ENCODE measurements at places on chromosomes 6 and 20. TPM values are rescaled to one million over a fixed set of nuclear protein-coding genes. Genes with fewer than 3 reads are reported as not detected.

ZNF831 gene
- total RNA-seq = 8.6 TPM

HLA-E gene
- 536 TPM for total RNA-seq

C20orf202 gene
- total RNA-seq = not detected

KCNQ2 gene
- not detected for total RNA-seq

DNA sequence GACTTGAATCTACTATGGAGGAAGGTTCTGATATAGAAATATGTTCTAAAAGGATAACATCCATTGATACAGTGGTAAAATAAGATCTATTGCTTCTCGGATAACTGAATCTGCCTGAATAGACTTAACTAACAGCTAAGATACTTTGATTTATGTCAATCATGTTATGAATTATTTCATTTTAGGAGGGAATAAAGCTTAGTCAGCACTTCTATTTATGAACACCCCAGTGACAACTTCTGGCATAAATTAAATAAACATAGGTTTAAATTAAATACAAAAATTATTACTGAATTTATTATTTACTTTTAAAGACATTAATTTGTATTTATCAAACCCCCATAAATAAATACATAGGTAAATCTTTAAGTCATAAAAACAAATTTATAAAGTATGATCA lies 69.3 kb downstream of the IMPG1 start:
- no peaks in the 10 kb centered on the region for H3K36me3 ChIP-seq
- no peak overlapping the region for H3K4me3 ChIP-seq
- H3K27ac ChIP-seq = no peak overlapping the region
- DNase-seq = no peak
- no peaks in the 10 kb centered on the region for H3K4me1 ChIP-seq

GRCh38 chr20:64099880-64100565 lies 7.3 kb downstream of the NPBWR2 start:
- H3K36me3 ChIP-seq = no peaks in the 10 kb centered on the region
- H3K27me3 ChIP-seq = peaks cover 21% of the 10 kb centered on the region
- H3K4me3 ChIP-seq = no peak overlapping the region
- no peak for DNase-seq

- no peak overlapping the region for H3K4me3 ChIP-seq
- peaks cover 6% of the 10 kb centered on the region for H3K4me1 ChIP-seq
- H3K27ac ChIP-seq = no peak overlapping the region
- no peaks in the 10 kb centered on the region for H3K36me3 ChIP-seq
- H3K27me3 ChIP-seq = no peaks in the 10 kb centered on the region
Observed at GRCh38 chr6:119052987-119053386, 25.5 kb downstream of the FAM184A start.

PPP1R16B gene
- total RNA-seq = 63.4 TPM

DNA sequence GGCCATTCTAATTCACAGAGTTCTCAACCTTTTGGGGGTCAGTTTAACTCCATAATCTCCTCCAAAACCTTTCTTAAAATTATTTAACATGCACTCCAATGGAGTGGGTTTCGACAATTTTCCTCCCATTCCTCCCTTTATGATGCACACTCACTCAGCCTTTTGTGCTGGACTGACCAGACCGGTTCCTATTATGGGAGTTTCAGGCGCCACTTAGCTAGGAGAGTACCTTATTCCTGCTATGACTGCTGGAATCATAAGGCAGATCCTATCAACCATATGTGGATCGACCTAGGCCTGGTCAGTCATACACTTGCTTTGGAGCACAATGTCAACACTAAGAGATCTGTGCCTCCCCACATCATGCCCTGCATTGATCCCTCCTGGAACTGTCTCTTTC lies 63.9 kb upstream of the MOCS1 start:
- DNase-seq = no peak
- H3K27me3 ChIP-seq = no peaks in the 10 kb centered on the region
- H3K36me3 ChIP-seq = no peaks in the 10 kb centered on the region
- H3K27ac ChIP-seq = no peak overlapping the region

GRCh38 chr20:25220810-25221591 lies 25.5 kb downstream of the ENTPD6 start:
- no peaks in the 10 kb centered on the region for H3K27me3 ChIP-seq
- no peak for DNase-seq
- no peaks in the 10 kb centered on the region for H3K36me3 ChIP-seq
- H3K27ac ChIP-seq = no peak overlapping the region
- no peak overlapping the region for H3K4me3 ChIP-seq
- H3K4me1 ChIP-seq = peaks cover 8% of the 10 kb centered on the region

HDGFL1 gene
- total RNA-seq = not detected

DNA sequence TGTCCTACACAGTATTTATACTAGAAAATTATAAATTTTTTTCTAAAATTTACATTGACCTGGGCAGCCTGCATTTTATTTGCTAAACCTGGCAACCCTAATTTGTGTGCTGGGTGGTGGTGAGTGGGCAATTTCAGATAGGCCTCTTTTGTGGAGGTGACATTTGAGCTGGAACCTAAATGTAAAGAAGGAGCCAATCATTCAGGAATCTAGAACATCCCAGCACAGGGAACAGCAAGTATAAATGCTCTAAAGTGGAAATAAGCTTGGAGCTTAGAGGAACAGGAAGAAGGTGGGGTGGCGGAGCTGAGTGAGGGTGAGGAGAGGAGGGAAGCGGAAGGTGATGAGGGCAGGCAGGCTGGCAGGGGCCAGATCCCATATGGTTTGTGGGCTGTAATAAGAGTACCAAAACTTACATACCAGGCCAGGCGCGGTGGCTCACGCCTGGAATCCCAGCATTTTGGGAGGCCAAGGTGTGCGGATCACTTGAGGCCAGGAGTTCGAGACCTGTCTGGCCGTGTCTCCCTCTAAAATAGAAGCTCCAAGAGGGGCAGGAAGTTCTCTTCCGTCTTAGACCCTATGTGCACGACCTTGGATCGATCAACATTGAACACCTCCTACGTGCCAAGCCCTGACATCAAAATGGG lies 549 bp upstream of the CSE1L start:
- H3K4me1 ChIP-seq = peaks cover 30% of the 10 kb centered on the region
- peak; percentile 59 for DNase-seq
- H3K4me3 ChIP-seq = peak overlapping the region; percentile 99
- H3K27ac ChIP-seq = peak overlapping the region; percentile 100

OOEP gene
- 0.87 TPM for total RNA-seq

- H3K27me3 ChIP-seq = peaks cover 11% of the 10 kb centered on the region
- H3K27ac ChIP-seq = no peak overlapping the region
- peaks cover 2% of the 10 kb centered on the region for H3K4me1 ChIP-seq
- DNase-seq = peak; percentile 58
Observed at GRCh38 chr6:12637960-12638641, 78.5 kb upstream of the PHACTR1 start.

APOM gene
- total RNA-seq = 5.1 TPM

KCNK15 gene
- not detected for total RNA-seq

WFDC9 gene
- total RNA-seq = not detected

DNA sequence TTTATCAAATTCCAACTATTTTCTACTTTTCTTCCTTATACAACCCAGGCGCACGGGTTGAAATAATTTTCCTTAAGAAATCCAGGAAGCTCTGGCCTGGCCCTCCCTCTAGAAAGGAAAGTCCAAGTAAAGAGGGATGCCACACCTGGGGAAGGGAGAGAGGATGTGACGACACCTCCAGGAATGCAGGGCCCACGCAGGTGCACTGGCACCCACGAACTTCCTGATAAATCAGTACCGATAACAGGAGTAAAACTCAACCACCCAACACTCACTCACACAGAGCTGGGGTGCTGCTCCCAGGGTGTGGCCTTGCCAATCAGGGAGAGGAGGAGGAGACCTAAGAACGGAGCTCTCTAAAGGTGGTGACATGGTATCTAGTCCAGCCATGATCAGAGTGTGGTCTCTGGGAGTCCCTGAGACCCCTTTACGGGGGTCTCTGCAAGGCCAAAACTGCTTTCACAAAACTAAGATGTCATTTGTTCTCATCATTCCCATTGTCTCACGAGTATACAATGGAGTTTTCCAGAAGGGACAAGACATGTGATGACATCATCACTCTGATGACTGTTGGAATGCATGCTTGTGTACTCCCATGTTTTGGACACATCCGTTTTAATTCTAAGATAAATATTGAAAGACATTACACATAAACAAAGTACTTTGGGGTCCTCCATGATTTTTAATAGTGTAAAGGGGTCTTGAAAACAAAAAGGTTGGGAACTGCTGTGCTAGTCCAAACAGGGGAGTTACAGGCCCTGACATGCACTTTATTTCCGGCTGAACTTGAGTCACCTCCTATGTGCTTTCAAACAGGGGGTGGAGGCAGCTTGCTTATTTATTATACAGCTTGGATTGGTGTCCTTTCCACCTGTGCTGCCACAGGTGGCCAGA lies 2.2 kb upstream of the PARD6B start:
- no peak for DNase-seq
- H3K4me3 ChIP-seq = no peak overlapping the region
- H3K36me3 ChIP-seq = peaks cover 2% of the 10 kb centered on the region
- no peak overlapping the region for H3K27ac ChIP-seq

DNA sequence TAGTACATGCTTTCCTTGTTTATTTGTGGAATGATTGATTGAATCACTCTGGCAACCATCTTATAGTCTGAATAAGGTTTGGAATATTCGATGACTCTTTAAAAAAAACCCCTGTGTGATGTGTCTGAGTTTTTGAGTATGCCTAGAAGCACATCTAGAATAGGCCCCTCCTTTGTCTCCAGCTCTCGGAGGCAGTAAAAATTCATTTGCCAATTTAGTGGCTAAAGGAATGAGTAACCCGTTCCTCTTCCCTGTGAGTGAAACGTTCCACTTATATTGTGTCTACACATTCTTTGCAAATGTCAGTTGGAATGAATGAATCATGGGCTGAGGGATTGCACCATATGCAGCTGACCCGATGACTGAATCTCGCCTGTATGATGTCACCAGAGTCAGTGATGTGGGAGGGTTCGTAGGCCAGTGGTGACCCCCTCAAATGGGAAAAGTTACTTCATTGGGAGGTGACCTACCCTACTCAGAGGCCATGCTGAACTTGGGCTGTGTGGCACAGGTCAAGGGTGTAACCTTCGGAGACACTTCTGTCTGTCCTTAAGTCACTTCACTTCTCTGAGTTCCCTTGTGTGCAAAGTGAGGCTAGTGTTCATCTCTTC lies 21.6 kb downstream of the MOCS3 start:
- no peak for DNase-seq
- H3K4me1 ChIP-seq = peaks cover 4% of the 10 kb centered on the region
- no peaks in the 10 kb centered on the region for H3K36me3 ChIP-seq
- no peak overlapping the region for H3K27ac ChIP-seq
- no peak overlapping the region for H3K4me3 ChIP-seq
- H3K27me3 ChIP-seq = peaks cover 17% of the 10 kb centered on the region

DNA sequence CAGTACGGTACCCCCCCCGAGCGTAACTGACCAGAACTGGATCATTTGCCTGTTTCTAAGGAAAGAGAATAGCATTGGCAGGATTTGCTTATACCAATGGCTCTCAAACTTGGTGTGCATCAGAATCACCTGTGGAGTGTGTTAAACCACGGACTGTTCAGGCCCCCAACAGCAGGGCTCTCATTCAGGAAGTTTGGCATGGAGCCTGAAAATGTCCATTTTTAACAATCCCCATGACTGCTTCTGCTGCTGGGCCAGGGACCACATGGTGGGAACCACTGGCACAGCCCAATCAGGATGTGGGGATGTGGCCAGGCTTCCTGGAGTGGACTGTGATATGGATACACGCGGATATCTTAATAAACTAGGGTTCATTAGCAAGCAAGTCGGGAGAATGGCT lies 53.9 kb downstream of the GTF2H5 start:
- no peaks in the 10 kb centered on the region for H3K27me3 ChIP-seq
- peaks cover 6% of the 10 kb centered on the region for H3K4me1 ChIP-seq
- H3K36me3 ChIP-seq = no peaks in the 10 kb centered on the region
- H3K27ac ChIP-seq = no peak overlapping the region

GHRH gene
- total RNA-seq = not detected

GRCh38 chr6:109740787-109741186 lies 49.7 kb downstream of the FIG4 start:
- H3K27ac ChIP-seq = no peak overlapping the region
- H3K36me3 ChIP-seq = peaks cover 10% of the 10 kb centered on the region
- DNase-seq = no peak
- H3K27me3 ChIP-seq = no peaks in the 10 kb centered on the region

DNA sequence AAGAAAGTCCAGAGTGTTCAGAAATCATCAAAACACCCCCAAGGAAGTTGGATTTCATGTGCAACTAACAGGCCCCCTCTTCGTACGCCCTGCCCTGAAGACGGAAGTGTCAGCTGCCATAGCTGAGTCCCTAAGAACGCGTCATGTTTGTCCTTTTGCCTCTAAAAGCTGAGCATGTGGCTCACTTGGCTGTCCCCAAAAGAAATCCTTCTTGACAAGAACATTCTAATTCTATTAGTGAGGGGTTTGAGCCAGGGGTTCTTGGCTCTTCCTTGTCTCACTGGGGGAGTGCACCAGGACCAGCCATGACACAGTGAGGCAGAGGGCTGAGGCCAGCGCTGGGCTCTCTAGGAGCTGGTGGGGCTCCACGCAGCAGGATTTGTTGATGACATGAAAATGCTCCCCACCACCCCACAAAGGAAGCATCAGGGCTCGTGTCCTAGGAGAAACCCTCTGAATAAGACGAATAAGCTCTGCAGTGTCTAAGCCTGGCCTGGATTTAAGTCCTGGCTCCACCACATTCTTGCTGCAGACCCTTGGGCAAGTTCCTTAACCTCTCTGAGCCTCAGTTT lies 20.0 kb upstream of the SPO11 start:
- H3K27ac ChIP-seq = no peak overlapping the region
- DNase-seq = no peak
- no peaks in the 10 kb centered on the region for H3K4me1 ChIP-seq

DNA sequence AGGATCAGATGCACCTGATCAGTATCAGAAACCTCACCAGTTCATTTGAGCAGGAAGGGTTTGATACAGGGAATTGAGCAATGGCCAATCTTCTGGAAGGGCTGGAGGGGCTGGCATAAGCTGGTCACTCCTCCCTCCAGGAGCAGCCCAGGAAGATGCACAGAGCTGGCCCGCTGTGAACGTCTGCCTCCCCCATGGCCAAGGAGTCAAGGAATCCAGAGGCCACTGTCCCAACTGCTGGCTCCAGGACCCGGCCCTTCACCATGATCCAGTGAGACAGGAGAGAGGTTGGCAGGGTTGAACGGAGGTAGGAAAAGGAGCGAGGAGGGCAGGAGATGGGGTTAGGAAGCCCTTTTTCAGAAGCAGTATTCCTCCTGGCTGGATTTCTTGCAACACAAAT lies 113.9 kb upstream of the CST7 start:
- H3K4me3 ChIP-seq = no peak overlapping the region
- peaks cover 5% of the 10 kb centered on the region for H3K27me3 ChIP-seq
- peaks cover 3% of the 10 kb centered on the region for H3K4me1 ChIP-seq
- DNase-seq = no peak
- H3K36me3 ChIP-seq = no peaks in the 10 kb centered on the region
- H3K27ac ChIP-seq = no peak overlapping the region

DNA sequence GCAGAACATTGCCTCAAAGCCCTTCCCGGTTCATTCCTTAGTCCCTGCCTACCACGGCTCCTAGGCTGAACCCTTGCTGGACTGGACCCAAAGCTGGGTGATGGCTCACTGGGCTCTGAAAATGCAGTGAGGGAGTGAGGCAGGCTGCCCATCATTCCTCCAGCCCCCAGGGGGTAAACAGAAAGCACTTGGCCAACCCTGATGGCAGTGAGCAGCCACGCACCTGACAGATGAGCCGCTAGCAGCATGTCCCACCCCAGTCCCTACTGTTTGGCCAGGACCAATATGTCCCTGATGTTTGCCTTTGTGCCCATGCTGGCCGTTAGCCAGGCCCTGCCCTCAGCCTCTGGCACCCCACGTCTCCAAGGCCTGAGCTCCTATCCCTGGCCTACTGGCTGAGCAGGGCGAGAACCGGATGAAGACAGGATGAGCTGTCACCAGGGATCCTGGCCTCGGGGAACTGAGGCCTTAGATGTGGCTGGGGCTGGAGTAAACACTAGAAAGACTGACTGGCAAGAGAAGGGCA lies 19.4 kb upstream of the BAK1 start:
- DNase-seq = no peak
- no peak overlapping the region for H3K27ac ChIP-seq
- no peak overlapping the region for H3K4me3 ChIP-seq
- peaks cover 13% of the 10 kb centered on the region for H3K4me1 ChIP-seq

CYP39A1 gene
- not detected for total RNA-seq
